ENCODE measurements at places on chromosomes 4 and X.

DNA sequence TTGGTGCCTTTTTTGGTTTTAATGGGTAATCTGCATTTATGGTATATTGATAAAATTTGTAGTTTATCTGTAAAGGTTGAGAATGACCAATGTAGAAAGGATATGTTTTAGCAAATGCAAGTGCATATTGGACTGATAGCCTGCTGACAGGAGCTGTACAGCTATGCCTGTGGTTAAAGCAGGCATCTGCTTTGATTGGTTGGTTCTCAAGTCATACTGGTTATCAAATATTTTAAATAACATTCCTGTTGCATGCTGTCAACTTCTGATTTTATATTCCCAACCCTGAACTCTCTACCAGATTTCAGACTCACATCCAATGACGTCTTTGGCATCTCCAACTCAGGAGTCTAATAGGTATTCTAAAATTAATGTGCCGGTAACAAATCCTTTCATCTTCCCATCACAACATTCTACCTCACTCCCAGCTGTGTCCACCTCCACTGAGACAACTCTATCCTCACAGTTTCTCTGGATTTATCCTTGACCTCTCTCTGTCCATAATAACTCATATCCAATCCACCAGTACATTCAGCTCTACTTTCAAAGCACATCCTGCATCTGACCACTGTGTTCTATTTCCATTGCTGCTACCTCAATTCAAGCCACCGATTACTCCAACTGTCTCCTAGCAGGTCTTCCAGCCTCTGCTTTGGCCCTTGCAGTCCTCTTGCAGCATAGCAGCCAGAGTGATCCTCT lies 125.7 kb downstream of the CAMK2D start:
- peak; percentile 40 for DNase-seq

DNA sequence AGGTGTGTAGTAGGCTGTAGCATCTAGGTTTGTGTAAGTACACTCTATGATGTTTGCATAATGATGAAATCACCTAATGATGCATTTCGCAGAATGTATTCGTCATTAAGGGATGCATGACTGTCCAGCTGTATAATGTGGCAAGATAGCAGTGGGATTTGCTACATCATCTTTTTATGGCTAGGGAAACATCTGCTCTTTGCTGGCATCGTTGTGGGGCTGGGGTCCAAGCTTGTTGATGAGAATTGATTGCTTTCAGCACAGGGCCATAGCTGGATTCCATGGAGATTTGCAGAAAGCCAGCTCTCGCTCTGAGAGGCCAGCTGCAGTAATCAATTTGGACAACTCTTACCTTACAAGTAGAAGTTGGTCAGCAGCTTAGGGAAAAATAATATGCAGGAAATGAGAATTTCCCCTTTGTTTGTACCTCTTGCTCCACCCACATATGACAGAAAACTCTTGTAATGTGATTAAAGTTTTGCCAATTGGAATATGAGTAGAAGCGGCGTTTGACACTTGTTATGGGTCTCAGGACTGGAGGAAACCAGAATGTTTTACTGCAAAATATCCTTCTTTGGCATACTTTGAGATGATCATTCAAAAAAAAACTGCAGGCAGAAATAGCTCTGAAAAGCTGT lies 310.5 kb downstream of the RAPGEF2 start:
- DNase-seq, result no peak

GRCh38 chr4:178068136-178068535 lies 625.9 kb upstream of the AGA start:
- DNase-seq, result no peak

DNA sequence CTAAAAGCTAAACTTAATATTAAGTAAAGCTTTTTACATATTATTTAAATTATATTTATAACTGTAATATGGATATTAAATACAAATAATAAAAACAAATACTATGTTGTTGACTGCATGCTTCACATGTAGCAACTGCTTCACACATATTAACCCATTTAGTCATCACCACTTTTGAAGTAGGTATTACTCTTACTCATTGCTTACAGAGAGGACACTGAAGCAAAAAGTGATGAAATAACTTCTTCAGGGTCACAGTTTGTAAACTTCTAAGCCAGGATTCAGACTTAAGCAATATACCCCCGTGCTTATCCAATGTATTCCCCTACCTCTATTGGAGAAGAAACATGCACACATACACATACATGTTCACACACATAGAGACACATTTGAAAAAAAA lies 166.6 kb downstream of the DKK2 start:
- DNase-seq, result no peak

DNA sequence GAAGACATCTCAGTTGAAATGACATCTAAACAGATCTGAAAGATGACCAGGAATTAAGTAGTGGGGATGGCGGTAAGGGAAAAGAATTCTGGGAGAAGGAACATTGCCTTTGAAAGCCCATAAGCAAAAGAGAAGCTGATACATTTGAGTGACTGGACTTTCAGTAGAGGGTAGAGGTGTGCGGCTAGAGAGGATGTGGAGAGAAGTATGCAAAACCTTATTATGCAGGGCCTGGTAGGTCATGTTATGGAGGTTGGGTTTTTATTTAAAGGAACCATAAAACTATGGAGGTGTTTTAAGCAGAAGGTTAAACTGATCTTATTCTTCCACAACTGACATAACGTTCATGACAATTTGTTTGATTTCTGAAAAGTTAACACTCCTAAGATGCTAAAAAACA lies 36.3 kb downstream of the RPS6KA3 start:
- DNase-seq, result no peak

- DNase-seq, result no peak
These were observed 7.5 kb upstream of the BCOR start for GRCh38 chrX:40104985-40105834.

DNA sequence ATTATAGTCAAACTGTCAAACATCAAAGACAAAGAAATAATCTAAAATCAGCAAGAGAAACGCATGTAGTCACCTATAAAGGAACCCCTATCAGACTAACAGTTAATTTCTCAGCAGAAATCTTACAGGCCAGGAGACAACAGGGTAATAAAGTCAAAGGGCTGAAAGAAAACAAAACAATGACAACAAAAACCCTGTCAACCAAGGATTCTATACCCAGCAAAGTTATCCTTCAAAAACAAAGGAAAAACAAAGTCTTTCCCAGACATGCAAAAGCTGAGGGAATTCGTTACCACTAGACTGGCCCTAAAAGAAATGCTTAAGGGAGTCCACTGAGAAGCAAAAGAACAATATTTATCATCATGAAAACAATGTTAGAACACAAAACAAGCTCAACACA lies 22.1 kb downstream of the TMEM154 start:
- no peak for DNase-seq

- DNase-seq, result no peak
These were observed 69.9 kb downstream of the AMELX start for GRCh38 chrX:11363069-11363594.

DNA sequence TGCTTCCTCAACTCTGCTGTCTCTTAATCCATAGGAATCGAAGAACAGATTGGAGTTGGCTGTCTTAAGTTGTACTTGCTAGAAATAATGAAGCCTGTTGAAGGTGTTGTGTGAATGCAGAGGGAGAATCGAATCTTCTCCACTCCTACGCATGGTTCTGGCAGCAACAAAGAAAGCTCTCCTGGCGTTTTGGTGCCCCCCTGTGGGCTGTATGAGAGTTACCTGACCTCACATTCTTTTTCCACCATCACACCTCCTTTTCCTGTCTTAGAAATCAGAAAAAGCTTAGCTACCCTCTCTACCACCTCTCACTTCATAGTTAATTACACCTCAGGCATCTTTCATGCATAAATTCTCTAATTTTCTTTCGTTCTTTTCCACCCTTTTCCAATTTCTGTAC lies 16.3 kb downstream of the KLF8 start:
- DNase-seq, result peak; percentile 60

DNA sequence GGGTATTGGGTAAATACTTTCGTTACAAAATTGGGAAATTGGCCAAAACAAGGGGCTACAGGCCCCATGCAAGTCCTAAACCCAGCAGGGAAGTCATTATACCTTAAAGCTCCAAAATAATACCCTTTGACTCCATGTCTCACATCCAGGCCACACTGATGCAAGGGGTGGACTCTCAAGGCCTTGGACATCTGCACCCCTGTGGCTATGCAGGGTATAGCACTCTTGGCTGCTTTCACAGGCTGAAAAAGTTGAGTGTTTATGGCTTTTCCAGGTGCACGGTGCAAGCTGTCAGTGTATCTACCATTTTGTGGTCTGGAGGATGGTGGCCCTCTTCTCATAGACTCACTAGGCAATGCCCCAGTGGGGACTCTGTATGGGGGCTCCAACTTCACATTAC lies 326.5 kb downstream of the TEX13C start:
- no peak for DNase-seq

GRCh38 chr4:3368334-3368733 lies 73.4 kb upstream of the HGFAC start:
- no peak for DNase-seq

DNA sequence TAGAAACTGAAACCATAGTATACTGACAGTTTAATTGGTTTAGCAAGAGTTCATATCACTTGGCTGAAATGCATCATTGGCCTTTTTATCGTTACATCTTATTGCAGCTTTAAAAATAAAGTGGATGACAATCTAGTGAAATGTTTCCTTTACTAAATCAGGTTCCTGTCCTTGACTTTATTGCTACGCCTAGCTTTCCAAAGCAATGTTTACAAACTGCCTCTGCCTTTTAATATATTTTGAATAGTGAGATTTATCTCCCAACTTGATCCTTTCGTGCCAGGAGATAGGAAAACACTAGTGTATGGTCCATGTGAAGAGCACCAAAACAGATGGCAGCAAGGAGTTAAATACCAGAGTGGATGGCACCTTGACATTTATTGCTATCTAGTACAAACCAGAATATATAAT lies 67.0 kb downstream of the GPC3 start:
- no peak for DNase-seq

GRCh38 chr4:23932901-23933308 lies 43.1 kb upstream of the PPARGC1A start:
- DNase-seq, result no peak

DNA sequence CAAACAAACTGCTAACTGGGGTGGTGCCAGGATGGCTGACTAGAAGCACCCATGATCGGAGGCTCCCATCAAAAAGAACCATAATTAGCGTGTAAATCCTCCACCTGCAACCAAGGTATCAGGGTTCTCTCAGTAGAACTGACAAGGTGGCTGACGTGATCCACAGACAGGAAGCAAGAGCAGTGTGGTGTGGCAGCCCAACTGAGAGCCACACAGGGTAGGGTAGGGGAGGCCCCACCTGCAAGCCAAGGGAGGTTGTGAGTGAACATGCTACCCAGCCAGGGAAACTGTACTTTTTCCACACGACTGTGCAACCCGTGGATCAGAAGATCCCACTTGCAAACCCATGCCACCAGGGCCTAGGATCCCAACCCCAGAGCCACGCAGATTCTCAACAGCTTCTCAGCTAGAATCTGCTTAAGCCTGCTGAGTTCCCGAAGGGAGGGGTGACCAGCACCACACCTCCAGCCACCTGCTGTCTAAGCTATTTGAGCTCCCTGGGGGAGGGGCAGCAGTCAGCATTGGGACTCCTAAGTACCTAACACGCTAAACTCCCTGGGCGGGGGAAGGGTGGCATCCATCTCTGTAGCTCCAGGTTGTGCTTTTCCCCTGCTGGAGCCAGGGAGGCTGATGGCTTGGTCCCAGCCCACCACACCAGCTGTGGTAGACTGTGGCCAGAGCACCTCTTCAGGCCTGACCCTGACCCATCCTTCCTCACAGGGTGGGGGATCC lies 425.1 kb downstream of the GPM6A start:
- DNase-seq, result no peak

GRCh38 chr4:53119680-53120079 lies 246.2 kb downstream of the SCFD2 start:
- no peak for DNase-seq

- no peak for DNase-seq
These were observed 22.0 kb downstream of the TNMD start for GRCh38 chrX:100606753-100607152.

DNA sequence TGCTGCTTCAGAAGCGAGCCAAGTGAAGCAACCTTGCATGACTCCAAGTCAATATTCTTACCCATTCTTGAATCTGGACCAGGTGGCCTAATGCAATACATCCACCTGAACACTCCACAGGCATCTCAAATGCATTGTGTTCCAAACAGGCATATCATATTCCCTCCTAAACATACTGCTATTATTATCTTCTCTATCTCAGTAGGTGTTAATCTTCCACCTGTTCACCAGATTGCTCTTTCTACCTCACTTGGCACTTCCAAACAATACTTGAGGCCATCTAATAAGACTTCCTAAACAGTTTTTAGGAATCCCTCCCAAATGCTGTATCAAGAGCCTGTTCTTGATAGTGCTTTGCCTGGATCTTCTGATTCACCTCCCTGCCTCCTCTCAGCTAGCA lies 90.7 kb downstream of the GPRIN3 start:
- DNase-seq, result peak; percentile 96

Measured in cerebellar cortex (tissue), 1 donor.